ENCODE measurements at places on chromosomes 4 and X. TPM values are rescaled to one million over a fixed set of nuclear protein-coding genes. Genes with fewer than 3 reads are reported as not detected.

DNA sequence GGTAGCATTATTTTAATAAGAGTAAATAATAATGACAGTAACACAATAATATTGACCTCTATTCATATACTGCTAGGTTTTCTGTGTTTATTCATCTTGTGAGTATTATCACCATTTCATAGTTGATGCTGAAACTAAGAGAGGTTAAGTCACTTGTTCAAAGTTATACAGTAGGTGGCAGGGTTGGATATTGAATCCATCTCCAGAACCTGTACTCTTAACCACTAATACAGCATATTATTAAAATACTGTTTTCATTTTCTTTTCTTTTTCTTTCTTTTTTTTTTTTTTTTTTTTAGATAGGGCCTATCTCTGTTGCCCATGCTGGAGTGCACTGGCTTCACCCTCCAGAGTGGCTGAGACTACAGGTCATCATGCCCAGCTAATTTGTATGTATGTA lies 7.1 kb upstream of the ELF2 start:
- no peak for DNase-seq

DNA sequence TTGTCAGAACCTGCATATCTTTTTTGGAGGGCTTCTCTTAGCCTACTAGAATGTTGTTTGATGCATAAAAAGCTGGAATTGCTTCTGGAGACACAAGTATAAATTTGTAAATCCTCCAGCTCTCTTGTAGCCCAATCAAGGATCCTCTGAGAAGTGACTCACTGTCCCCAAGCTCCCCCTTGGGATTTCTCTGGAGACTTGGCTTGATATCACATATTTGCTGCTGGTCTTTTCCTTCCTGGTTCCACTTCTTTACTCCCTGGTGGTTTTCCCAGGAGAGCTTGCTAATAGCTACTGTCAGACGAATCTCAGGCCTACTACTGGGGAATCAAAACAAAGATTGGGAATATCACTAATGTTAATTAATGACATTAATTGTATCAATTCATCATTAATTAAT lies 173.1 kb downstream of the STK32B start:
- DNase-seq: no peak

DNA sequence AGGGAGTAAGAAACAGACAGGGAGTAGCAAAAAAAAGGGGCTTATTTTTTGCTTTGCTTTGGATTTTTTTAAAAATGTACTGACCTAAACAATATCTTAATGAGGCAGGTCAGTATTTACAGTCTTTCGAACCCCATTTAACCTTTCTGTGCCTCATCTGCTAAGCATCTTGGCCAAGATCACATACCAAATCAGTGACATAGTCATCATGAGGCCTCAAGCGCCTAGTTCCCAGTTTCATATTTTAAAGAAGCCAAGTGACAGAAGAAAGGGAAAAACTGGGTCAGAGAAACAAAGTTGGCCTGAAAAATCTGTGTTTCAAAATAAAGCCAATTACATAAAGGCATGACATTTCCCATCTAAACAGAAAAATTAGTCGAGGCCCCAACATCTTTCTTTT lies 94.6 kb upstream of the WDR44 start:
- no peak for DNase-seq

DNA sequence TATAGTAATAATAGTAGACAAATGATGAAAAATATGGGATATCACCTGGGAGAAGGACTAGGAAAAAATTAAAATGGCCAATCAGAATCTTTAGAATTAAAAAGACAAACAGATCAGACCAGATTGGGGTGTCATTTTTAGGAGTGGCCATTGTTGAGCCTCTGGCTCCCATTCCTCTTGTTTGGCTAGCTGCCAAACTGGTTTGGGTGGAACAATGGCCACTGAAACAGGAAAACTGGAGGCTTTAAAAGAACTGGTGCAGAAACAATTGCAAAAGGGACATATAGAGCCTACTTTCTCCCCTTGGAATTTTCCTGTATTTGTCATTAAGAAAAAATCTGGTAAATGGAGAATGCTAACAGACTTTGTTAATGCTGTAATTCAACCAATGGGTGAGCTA lies 294.8 kb upstream of the DKK2 start:
- DNase-seq: no peak

DNA sequence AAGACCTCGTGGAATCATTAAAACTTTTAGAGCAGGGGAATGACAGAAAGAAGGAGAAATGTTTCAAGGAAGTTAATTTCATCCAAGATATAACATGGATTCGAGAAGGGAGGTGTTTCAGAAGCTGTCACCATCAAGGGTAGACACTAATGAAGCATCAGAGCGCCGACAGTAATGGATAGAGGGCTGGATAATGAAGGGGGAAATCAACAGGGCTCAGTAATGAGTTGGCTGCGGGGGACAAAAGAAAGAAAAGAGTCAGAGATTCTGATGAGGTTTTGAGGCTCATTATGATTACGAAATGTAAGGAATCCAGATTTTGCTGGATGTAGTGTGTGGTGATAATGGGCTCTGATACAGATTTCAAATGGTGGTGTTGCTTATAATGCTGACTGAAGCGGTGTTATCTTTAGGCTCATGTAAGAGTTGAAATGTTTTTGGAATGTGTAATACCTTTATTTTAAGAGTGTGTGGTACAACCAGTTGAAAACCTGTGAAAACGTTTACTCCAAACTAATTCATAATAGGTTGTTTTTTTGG lies 39.3 kb upstream of the TENM3 start:
- DNase-seq: no peak

TRO gene
- 56.6 TPM for total RNA-seq

HDAC6 gene
- total RNA-seq: 142 TPM

FAM9B gene
- total RNA-seq: not detected

FGA gene
- total RNA-seq: 0.70 TPM

HSPA4L gene
- 22.9 TPM for total RNA-seq
